ENCODE measurements at places on chromosomes 1 and 21.

- DNase-seq, result no peak
These were observed 37.3 kb downstream of the COL24A1 start for GRCh38 chr1:86119214-86119764.

DNA sequence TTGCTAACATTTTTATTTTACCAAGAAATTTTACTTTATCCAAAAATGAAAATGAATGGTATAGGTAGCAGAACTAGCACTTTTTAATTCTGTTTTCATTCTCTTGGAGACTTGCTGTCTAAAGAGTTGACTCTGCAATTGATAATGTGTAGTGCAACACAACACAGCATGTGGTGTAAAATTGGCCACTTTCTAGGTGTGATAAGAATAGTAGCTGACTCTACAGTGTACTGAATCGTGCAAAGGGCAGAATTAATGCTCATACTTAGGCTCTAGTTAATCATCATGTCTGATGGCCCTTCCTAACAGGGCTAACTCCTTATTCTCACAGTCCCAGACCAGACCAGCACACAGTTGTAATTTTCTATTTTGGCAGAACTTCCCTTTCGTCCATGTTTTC lies 140.5 kb downstream of the NEK7 start:
- no peak for DNase-seq

- no peak for DNase-seq
These were observed 1360.5 kb upstream of the ADGRL4 start for GRCh38 chr1:80367058-80367457.

DNA sequence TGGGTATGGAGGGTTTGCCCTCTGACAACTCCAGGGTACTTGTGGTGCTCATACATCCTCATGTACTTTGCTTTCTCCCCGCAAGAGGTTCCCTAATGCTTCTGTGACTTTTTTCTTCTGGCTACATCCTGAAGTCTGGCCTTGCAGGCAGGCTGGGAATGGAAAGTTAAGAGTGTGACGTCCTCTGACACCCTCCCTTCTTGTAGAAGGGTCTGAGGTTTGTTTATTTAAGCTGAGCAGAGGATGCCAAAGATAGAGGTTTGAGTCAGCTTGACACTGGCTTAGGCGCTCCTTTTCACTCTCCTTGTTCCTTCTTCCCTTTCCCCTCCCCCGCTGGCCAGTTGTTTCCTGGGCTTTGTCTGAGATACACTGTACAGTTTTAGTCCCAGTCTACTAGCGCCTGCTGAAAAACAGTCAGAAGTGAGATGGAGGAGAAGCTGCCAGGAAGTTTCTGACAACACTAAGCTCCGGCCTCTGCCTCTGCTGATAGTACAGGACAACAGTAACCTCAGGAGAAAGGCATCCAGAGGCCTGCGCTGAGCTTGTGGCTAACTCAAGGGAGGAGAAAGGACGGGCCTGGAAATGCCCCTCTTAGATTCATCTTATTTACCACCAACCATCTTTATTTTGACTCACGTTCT lies at the start of gene MACF1:
Gene MACF1 (plus strand): TSS at position 255 of the 641 bp plus-strand sequence. CDS start 328 bp downstream, at position 583.
- no peak for DNase-seq
